ENCODE measurements at places on chromosomes 3 and 15.

- DNase-seq, result no peak
Observed at GRCh38 chr15:90058308-90058707, 44.0 kb downstream of the IDH2 start.

- DNase-seq, result no peak
Observed at GRCh38 chr3:154062513-154062912, 58.7 kb upstream of the ARHGEF26 start.

DNA sequence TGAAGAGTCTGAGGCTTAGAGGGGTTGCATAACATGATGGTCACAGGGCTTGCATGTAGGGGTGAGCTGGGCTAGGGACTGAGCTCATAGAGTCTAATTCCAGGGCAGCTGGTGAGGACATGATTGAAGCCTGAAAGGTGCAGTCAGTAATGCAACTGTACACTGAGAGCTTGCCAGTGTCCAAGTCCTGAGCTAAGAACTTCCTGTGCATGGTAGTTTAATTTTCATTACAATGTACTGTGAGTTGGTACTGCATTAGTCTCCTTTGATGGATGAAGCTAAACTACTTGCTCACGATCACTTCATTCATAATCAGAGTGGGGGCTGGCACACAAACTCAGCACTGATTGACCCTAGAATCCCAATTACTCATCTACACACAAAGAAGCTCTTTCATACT is 156.4 kb upstream of the CRBN start:
- no peak for DNase-seq

GRCh38 chr3:178690571-178690970 is 154.3 kb downstream of the KCNMB2 start:
- no peak for DNase-seq
